Left cardiac atrium (tissue), 4 donors: ENCODE measurements at places on chromosomes 7 and 10. TPM values are rescaled to one million over a fixed set of nuclear protein-coding genes. Genes with fewer than 3 reads are reported as not detected.

- no peak for DNase-seq
Observed at GRCh38 chr10:99329554-99330346, 594 bp downstream of the CNNM1 start.

DNA sequence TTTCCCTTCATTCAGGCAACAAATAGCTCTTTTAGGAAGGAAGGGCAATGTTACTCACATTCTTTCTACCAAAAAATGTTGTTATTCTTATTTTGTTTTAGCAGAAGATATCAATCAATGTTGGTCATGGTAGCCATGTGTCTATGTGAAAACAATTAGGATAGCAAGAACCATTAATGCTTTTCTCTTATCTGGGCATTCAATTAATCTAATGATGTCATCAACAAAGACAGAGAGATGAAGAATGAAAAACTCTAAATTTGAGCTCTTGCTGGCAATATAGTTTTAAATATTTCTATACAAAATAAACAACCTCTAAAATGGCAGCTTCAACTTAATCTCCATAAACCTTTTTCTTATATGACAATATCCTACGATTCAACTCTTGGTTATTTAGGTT, 353.7 kb upstream of the ANKRD30A start:
- DNase-seq = no peak

GRCh38 chr7:106053109-106053508, 59.0 kb downstream of the SYPL1 start:
- no peak for DNase-seq

DNA sequence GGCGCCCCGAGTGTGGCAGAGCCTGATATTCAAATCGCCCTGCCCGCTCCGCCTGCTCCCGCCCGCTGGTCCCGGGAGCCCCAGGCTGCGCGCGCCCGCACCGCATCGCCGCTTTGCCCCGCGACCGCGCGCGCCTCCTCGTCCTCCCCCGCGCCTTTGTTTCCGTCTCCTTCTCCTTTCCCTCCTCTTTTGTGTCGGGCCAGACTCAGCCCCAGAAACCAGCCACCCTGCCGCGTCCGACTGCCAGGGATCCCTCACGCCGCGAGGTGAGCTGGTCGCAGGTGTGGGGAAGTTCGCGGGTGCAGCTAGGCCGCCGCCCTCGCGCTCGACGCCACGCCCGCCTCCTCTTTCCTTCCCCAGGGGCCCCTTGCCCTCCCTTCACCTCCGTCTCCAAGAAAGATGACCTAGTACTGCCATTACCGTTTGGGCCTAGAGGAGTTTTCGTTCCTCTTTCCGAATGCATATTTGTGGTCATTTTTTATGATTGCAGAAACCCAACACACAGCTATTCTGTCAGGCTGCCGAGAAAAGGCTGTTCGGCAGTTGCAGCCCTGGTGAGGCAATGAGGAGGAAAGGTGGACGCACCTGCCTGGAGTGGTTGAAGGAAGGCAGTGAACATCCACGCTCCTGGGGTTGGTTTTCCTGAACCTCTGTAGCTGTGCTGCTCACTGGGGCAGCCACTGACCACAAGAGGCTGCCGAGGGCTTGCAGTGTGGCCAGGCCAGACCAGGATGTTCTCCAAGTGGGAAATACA, 107.3 kb downstream of the SNX10 start:
- DNase-seq = peak; percentile 26

DNA sequence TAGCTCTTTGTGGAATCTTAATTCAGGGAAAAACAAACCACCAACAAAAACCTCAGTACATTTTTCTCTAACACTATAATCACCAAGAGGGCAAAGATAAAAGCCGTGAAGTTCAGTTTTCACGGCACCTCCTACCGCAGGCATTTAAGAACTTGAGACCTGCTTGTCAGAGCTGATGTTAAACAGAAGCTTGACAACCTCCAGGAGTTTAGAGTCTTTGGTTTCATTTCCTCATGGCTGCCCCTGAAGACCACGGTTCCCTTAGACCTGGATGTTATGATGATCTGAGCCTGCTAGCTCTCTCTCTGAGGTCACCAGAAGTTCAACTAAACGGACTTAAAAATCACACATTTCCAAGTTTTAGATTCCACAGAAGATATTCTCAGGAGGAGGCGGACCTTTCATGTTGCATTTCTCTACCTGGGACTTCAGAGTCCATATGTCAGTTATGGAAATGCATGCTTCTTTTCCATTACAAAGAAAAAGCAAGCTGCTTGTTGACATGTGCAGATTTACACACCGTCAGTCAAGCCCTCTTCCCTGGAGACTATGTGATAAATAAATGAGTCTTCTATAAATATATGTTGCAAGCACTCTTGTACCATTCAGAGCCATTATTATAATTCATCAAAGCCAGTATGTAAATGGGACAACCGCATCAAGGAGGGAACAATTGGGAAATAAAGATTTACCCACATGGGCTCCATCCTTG, 258.0 kb downstream of the GFRA1 start:
- no peak for DNase-seq

DNA sequence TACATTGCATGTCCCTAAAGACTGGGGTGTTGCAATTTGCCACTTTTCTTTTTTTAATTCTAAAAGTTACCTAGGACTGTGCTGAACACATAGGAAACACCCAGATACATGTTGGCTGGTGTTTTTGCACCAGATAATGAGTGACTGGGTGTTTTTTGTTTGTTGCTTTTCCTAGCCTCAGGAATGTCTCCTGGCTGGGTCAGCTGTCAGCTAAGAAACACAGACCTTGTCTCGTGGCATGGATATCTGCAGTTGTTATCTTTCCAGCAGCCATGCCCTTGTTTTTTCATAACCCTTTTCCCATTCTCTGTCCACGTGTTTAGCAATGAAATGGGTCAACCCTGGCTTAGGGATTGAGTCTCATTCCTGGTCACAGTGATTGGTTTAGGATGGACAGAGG, 433.9 kb upstream of the ZMIZ1 start:
- no peak for DNase-seq

FKBP9 gene
- 116 TPM for total RNA-seq
